ENCODE measurements at places on chromosomes 1 and 21. TPM values are rescaled to one million over a fixed set of nuclear protein-coding genes. Genes with fewer than 3 reads are reported as not detected.

ADGRL2 gene
- total RNA-seq = 16.3 TPM

CACNA1E gene
- not detected for total RNA-seq

PBX1 gene
- 0.99 TPM for total RNA-seq

FBLIM1 gene
- 128 TPM for total RNA-seq

KRTAP12-2 gene
- not detected for total RNA-seq

SLC2A5 gene
- total RNA-seq = under 0.01 TPM
